Brain (organoid and tissue), 16 donors: ENCODE measurements at places on chromosomes 6 and 20. TPM values are rescaled to one million over a fixed set of nuclear protein-coding genes. Genes with fewer than 3 reads are reported as not detected.

Gene TP53TG5
- 4.8 TPM for polyA plus RNA-seq

Gene SLC22A23
- polyA plus RNA-seq = 25.9 TPM

Gene SPATA25
- 0.83 TPM for polyA plus RNA-seq

Gene PSORS1C1
- polyA plus RNA-seq = not detected

Gene RAB44
- not detected for polyA plus RNA-seq

Gene TSHZ2
- polyA plus RNA-seq = 18.6 TPM
